ENCODE measurements at places on chromosomes 11 and 22. TPM values are rescaled to one million over a fixed set of nuclear protein-coding genes. Genes with fewer than 3 reads are reported as not detected.
A peak's percentile ranks its signal among the peaks of the same experiment; 100 is the strongest.

Gene ZDHHC24
- 11.3 TPM for total RNA-seq

Gene DRAP1
- total RNA-seq: 9.2 TPM

Gene ADM
- total RNA-seq: 151 TPM

Gene SAA1
- not detected for total RNA-seq

Gene OR2AT4
- not detected for total RNA-seq

DNA sequence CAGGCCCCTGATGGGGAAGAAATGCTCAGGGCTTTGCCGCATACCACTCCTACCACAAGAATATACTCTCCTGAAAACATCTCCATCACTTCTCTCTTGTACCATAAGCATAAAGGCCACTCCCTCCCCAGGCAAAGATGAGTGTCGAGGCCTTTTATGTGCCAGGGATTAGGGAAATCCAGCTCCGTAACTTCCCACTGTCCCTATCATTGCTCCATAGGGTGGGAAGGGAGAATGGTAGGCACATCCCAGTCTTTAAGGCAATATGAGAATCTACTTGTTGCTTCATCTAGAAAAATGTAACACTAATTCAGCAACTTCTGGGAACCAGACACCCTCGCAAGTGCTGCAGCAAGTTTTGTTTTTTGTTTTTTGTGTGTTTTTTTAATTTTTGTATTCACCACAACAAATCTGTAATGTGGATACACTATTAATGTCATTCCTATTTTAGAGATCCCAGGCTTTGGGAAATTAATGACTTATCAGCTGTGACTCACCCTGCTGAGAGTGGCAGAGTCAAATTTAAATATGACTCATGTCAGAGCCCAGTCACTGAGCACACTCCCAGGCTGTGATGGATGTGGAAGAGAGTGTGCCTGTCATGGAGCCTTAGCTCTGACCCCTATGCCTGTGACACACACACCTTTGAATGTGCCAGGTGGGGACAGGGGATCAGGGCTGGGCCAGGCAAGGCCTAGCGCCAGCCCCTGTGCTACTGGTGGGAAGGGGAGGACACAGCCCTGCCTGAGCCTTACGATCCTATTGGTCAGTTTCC lies 23.4 kb downstream of the PANX1 start:
- DNase-seq: no peak

DNA sequence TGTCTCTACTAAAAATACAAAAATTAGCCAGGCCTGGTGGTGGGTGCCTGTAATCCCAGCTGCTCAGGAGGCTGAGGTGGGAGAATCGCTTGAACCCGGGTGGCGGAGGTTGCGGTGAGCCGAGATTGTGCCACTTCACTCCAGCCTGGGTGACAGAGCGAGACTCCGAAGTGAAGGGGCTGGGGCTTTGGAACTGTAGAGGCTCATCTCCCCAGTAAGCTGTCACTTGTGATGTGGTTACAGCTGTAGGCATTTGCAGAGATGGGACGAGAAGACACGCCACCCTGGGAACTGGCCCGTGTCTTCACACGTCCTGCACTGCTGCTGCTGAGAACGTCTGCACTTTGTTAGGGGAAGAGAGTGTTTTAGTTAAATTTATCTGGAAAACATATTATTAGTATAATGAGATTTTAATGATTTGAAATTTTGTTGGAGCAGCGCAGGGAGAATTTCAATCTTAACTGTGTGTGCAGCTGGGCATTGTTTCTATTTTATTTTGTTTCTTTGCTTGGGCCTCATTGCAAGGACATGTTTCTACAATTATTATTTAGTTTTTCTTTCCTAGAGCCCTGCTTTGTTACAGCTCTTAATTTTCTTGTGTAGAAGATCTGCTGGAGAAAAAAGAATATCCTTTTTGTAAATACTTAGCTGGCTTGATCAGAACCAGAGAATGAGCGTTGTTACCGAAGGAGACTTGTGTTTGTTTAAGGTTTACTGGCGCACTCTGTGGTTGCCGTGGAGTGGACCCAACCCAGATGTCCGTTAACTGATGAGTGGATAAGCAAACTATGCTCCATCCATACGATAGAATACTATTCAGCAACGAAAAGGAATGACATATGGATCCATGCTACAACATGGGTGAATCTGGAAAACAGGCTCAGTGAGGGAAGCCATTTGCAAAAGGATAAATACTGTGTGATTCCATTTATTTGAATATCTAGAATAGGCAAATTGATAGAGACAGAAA lies 18.4 kb downstream of the PARVB start:
- no peak for DNase-seq

GRCh38 chr11:71485466-71485865 lies 32.5 kb downstream of the NADSYN1 start:
- no peak for DNase-seq

- DNase-seq: no peak
Measured at GRCh38 chr22:25779426-25779825, 37.4 kb downstream of the MYO18B start.

GRCh38 chr22:20384865-20385264 lies 9.1 kb upstream of the ZNF74 start:
- DNase-seq: no peak

DNA sequence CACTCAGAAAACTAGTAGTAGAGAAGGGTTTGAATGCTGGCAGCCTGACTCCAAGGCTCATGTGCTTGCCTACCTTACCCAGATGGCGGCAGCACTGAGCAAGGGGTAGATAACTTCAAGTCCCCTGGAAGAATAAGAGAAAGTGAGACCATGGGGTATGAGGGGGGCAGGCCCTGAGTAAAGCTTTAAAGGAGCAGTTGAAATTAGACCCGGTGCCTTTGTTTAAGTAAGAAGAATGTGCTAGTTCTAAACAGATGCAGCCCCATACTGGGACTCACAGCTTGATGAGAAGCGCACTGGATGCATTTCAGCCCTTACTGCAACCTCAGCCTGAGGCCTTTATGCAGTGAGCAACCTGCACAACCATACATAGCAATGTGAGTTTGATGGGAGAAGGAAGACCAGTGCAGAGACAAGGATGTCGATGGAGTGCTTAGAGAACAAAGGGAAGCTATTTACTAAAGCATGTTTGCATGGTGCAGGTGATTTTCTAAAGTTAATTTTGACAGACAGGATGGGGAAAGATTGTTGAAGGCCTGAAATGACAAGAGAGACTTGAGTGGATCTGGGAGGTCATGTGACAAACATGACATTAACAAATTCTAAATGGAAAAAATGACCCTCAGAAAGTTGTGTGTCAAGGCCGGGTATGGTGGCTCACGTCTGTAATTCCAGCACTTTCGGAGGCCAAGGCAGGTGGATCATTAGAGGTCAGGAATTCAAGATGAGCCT lies 27.1 kb upstream of the TMA7B start:
- DNase-seq: no peak

DNA sequence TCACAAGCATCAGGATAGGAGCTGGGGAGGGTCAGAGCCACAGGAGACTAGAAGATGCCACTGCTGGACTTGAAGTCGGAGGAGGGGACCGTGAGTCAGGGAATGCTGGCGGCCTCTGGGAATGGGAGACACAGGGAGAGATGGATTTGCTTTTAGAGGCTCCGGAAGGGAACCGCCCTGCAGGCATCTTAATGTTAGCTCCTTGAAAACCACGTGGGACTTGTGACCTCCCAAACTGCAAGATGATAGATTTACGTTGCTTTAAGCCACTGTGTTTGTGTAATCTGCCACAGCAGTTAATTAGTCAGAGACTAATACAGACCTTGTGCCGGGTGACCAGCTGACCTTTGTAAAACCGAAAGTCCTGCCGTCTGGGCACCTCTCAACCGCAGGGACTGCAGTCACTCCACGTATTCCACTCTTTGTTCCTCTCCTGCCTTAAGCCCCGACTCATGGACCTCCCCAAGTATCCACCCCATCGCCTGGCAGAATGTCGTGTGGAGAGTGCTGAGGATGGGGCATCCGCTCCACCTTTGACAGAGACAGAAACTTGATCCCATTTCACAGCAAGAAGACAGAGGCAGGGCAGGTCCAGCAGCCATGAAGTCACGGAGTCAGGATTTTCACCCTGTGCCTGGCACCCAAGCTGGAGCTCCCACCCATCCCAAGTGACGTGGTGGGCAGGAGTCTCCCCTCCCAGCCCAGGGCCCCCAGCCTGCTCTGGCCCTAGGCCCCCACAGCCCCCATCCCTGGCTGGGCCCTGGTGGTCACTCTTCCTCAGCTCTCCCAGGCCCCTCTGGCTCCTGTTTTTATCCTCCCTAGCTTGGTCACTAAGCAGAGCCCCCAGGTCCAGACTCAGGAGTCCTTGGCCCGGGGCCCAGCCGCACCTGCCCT lies 19.4 kb upstream of the CTSD start:
- no peak for DNase-seq

- peak; percentile 54 for DNase-seq
Measured at GRCh38 chr11:20609727-20610707, 10.6 kb downstream of the SLC6A5 start.

DNA sequence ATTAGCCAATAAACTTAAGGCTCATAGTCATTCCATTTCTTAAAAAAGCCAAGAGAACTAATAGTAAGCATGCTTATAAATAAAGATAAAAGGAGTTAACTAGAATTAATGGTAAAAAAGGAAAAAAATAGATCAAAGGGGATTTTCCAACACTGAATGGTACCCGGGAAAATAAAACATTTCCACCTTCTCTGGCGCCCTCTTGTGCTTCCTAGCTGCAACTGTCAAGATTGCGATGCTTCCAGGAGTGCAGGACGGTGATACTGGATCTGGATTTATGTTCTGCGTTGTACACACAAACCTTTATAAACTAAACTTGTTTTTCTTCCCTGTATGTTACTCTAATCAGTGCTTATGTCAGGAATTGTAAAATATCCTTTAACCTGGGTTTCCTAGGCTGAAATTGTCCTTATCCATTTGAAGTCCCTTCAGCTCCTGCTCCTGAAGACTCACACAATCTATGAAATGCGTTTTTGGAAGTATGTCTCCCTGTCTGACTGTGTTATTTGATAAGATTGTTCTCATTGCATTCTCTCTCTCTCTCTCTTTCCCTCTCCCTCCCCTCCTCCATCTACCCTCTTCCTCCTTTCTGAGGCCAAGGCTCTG lies 9.6 kb upstream of the HTATIP2 start:
- DNase-seq: no peak

- no peak for DNase-seq
Measured at GRCh38 chr22:38305471-38306448, 11.5 kb downstream of the CSNK1E start.

DNA sequence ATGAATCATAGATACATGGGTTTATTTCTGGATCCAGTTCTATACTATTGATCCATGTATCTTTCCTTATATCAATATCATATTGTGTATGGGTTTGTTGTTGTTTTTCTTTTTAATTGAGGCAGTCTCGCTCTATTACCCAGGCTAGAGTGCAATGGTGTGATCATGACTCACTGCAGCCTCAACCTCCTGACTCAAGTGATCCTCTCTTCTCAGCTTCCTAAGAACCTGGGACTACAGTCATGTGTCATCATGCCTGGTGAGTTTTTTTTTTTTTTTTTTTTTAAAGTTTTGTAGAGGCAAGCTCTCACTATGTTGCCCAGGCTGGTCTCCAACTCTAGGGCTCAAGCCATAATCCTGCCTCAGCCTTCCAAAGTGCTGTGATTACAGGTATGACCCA lies 1589.4 kb upstream of the TENM4 start:
- no peak for DNase-seq

GRCh38 chr22:39995393-39996252 lies 869 bp downstream of the FAM83F start:
- no peak for DNase-seq

DNA sequence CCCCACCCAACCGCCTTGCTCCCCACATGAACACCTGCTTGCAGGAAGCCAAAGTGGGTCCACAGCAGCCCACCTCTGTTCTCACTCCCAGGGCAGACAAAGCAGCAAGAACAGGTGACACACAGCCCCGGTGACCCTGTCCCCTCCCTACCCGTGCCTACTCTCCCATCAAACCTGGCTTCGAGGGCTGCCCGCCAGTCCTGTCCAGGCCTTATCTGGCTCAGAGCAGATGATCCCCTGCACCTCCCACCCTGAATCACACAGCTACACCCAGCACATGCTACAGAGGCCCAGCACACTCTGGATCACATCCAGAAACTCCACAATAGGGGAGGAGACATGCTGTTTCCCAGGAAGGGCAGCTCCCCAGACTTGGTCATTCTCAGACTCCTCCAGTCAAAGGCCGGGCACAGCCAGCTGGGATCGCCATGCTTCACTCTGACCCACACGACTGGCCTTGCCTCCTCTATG lies 6.2 kb upstream of the RGL4 start:
- DNase-seq: no peak

DNA sequence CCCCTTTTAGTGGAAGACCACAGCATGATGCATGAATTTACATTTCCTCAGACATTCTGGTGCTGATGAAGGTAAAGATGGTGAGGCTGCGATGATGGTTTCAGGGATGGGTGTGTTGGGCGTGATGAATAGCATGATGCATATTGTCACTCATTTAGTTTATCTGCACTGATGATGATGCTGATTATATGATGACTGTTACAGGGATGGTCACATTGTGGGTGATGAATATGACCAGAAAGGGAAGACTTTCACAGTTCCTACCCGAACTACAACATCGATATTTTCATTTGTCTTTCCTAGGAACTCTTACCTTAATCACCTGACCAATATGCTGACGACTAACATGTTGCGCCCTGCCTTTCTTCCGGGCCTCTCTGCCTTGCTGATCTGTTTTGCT lies 47.4 kb upstream of the EHF start:
- DNase-seq: no peak

DNA sequence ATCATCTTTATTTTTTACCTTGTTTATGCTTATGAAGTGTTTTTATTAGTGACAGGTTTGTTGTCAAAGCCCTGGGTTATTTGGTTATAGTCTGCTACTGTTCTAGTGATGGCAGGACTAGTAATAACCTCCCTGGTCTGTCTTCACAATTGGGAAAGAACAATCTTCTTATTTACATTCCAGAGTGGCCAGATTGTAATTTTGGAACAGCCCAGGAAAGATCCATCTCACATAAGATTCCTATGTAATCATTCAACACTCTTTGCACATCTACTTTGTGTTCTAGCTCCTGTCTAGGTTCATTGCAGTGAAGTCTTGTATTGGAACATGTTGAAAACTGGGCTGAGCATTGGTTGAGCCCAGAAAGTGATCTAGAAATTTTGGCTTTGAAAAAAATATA lies 63.8 kb downstream of the CYB5R2 start:
- DNase-seq: no peak

GRCh38 chr22:35998748-35999147 lies 29.9 kb downstream of the RBFOX2 start:
- DNase-seq: no peak

GRCh38 chr11:74092425-74092824 lies 78.4 kb downstream of the C2CD3 start:
- no peak for DNase-seq

DNA sequence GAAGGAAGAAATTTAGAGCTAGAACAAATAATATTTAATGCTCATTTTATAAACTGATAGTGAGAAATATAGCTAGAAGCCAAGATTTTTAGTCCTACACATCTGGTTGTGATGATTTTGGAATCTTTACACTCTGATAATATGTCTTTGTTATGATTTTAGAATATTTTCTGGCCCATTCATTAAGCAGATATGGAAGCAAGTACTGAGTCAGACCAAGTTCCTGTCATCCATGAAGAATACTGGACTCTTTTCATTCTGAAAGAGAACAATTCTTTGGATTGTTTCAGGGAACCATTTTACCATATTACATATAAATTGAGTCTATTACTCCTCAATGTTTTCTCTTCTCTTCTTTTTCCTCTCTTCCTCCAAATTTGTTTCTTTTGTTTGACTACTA lies 227.4 kb downstream of the TMEM135 start:
- no peak for DNase-seq

All from uterus (tissue), 4 donors.